Panc1 (cell line): ENCODE measurements at places on chromosomes 4 and X. TPM values are rescaled to one million over a fixed set of nuclear protein-coding genes. Genes with fewer than 3 reads are reported as not detected.
A peak's percentile ranks its signal among the peaks of the same experiment; 100 is the strongest.

GRCh38 chr4:40418430-40419230 is 83.5 kb downstream of the CHRNA9 start:
- no peak overlapping the region for H3K4me3 ChIP-seq
- H3K27ac ChIP-seq = no peak overlapping the region
- no peak for DNase-seq
- H3K27me3 ChIP-seq = no peaks in the 10 kb centered on the region
- H3K36me3 ChIP-seq = no peaks in the 10 kb centered on the region

DNA sequence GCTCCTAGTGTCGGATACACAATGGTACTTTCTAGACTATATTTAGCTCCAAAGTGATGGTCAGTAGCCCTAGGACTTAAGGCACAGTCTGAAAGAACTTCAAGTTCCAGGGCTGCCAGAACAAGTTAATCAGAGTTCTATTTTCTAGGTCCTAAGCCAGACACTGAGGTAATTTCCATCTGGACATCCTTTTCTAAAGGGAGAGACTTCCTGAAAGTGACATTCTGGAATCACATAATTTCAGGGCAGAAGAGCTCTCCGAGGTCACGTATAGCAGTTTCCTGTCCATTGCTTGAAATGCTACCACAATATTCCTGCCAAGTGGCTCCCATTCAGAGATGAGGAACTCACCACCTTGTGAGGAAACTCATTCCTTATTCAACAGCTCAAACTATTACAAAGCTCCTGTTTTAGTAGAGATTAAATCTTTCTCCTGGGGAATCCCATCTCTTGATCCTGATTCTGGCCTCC is 117.9 kb downstream of the COL25A1 start:
- no peak overlapping the region for H3K4me3 ChIP-seq
- no peaks in the 10 kb centered on the region for H3K27me3 ChIP-seq
- DNase-seq = no peak
- H3K36me3 ChIP-seq = no peaks in the 10 kb centered on the region
- no peak overlapping the region for H3K27ac ChIP-seq

GRCh38 chr4:1356181-1356998 is 9.4 kb downstream of the UVSSA start:
- no peaks in the 10 kb centered on the region for H3K36me3 ChIP-seq
- no peak overlapping the region for H3K27ac ChIP-seq
- H3K4me3 ChIP-seq = no peak overlapping the region
- no peaks in the 10 kb centered on the region for H3K4me1 ChIP-seq

GRCh38 chr4:142846729-142847596 is 862 bp upstream of the INPP4B start:
- no peak overlapping the region for H3K27ac ChIP-seq
- H3K4me1 ChIP-seq = no peaks in the 10 kb centered on the region
- H3K4me3 ChIP-seq = peak overlapping the region; percentile 52

- no peaks in the 10 kb centered on the region for H3K4me1 ChIP-seq
- no peak overlapping the region for H3K27ac ChIP-seq
- no peaks in the 10 kb centered on the region for H3K27me3 ChIP-seq
- H3K4me3 ChIP-seq = no peak overlapping the region
- no peaks in the 10 kb centered on the region for H3K36me3 ChIP-seq
Measured at GRCh38 chrX:84477114-84477513, 25.1 kb downstream of the HDX start.

GRCh38 chr4:155966731-155967395 is 13.2 kb upstream of the CTSO start:
- H3K36me3 ChIP-seq = no peaks in the 10 kb centered on the region
- no peak for DNase-seq
- H3K4me3 ChIP-seq = no peak overlapping the region
- H3K27ac ChIP-seq = no peak overlapping the region
- H3K27me3 ChIP-seq = no peaks in the 10 kb centered on the region
- H3K4me1 ChIP-seq = no peaks in the 10 kb centered on the region

GRCh38 chr4:39308611-39309010 is 57.6 kb downstream of the RFC1 start:
- no peaks in the 10 kb centered on the region; the same call in 1 of the 2 replicates for H3K4me1 ChIP-seq
- no peak overlapping the region for H3K4me3 ChIP-seq
- H3K36me3 ChIP-seq = no peaks in the 10 kb centered on the region; the same call in 1 of the 2 replicates
- H3K27me3 ChIP-seq = no peaks in the 10 kb centered on the region
- no peak for DNase-seq
- H3K27ac ChIP-seq = no peak overlapping the region

- no peaks in the 10 kb centered on the region for H3K27me3 ChIP-seq
- no peak for DNase-seq
- no peaks in the 10 kb centered on the region for H3K4me1 ChIP-seq
- peaks cover 31% of the 10 kb centered on the region for H3K36me3 ChIP-seq
Measured at GRCh38 chr4:75658876-75659275, 14.3 kb downstream of the G3BP2 start.

GRCh38 chr4:181752516-181752915 is 490.7 kb upstream of the TENM3 start:
- H3K4me1 ChIP-seq = no peaks in the 10 kb centered on the region
- no peak overlapping the region for H3K27ac ChIP-seq
- H3K36me3 ChIP-seq = no peaks in the 10 kb centered on the region

GRCh38 chrX:119512146-119512800 is 44.0 kb downstream of the SLC25A5 start:
- H3K4me3 ChIP-seq = no peak overlapping the region
- H3K27me3 ChIP-seq = no peaks in the 10 kb centered on the region
- H3K27ac ChIP-seq = no peak overlapping the region
- no peaks in the 10 kb centered on the region for H3K36me3 ChIP-seq
- peak; percentile 56 for DNase-seq

DNA sequence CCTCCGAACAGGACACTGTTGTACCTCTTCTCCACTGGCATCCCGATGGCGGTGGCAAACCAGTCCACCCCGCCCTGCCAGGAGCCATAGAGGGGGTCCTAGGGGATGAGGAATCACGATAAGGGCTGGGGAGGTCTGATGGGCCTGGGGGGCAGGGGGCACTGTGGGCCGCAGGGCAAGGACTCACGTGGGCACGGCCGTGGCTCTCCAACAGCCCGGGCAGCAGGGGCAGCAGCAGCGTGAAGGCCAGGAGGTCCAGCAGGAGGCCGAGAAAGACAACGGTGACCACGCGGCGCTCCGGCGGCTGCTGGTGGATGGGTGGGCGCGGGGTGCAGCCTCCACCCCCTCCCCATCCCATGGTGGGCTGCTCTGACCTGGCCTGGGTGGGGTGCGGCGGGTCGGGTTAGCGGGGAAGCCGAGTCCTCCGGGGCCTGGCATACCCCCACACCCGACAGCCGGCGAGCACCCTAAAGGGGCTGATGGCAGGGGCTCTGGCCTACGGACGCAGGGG is 29.6 kb downstream of the NOP14 start:
- peak overlapping the region; percentile 85 for H3K27ac ChIP-seq
- peaks cover 38% of the 10 kb centered on the region for H3K4me1 ChIP-seq
- no peak for DNase-seq
- H3K4me3 ChIP-seq = peak overlapping the region; percentile 56
- no peaks in the 10 kb centered on the region; the same call in 1 of the 2 replicates for H3K36me3 ChIP-seq
- H3K27me3 ChIP-seq = no peaks in the 10 kb centered on the region

DNA sequence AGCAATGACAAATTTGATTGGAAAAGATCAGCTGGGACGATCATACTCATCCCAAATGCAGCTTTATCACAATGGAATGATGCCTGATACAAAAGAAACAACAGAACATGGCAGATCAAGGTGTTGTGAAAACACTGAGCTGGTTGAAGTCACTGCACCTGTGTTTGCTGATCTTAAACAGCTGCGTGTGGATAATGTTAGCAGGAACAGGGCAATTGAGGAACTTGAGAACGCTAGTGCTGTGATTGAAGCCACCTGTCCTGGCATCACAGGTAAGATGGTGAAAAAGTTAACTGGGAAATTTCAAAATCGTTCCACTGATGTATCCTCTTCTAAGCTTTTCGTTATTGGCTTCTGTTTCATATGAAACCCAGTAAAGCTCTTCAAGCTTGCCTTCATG is 27.4 kb upstream of the SOD3 start:
- no peaks in the 10 kb centered on the region for H3K4me1 ChIP-seq
- H3K4me3 ChIP-seq = no peak overlapping the region
- no peaks in the 10 kb centered on the region for H3K36me3 ChIP-seq
- H3K27me3 ChIP-seq = no peaks in the 10 kb centered on the region

- no peaks in the 10 kb centered on the region for H3K27me3 ChIP-seq
- DNase-seq = no peak
- H3K4me1 ChIP-seq = no peaks in the 10 kb centered on the region
- peaks cover 6% of the 10 kb centered on the region for H3K36me3 ChIP-seq
- no peak overlapping the region for H3K4me3 ChIP-seq
Measured at GRCh38 chr4:2689114-2689513, 67.0 kb downstream of the TNIP2 start.

DNA sequence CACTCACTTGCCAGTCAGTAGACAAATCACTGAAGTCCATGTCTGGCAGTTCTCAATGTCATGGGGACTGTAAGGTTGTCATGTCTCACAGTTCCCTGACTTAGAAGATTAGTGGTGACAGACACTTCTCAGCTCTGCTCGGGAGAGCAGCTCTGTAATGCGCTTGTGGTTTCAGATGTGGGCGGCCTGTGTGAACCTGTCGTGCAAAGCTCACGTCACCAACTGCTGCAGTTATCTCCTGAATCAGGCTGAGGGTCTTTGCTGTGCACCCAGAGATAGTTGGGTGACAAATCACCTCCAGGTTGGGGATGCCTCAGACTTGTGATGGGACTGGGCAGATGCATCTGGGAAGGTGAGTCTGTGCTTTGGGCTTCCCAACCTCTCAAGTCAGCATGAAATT is at the start of gene IL9R:
TSS of gene IL9R (plus strand) at position 261 of the 400 bp plus-strand sequence. CDS start at position 325, 64 bp downstream.
- H3K27ac ChIP-seq = no peak within 1 kb of the TSS
- H3K4me1 ChIP-seq = no peaks in the 10 kb centered on the region
- H3K36me3 ChIP-seq = no peaks in the 10 kb centered on the region
- no peak for DNase-seq

DNA sequence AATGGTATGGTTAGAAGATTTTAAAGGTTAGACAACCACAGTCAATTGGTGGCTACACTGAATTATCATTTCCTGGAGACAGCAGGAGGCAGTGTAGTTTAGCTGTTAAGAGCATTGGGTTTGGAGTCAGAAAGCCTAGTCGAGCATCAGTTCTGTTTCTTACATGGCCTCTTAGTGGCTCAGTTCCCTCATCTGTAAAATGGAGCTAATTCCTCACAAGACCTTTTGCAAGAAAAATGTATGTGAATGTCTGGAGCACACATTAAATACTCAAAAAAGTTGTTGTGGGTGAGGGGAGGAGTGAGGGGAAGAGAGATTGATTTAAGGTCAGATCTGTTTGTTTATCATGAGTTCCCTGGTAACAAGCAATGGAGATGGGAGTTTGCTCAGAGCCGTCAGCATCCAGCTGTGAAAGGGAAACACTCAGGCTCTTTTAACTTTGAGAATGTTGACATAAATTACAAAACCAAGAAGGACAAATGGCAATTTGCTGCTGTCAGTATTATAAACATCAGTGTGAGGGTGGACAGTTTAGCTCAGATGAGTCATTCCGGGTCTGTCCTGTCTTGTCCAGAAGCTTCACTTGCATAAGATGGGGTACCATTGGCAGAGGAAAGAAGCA is 98.2 kb upstream of the PGRMC2 start:
- H3K27me3 ChIP-seq = no peaks in the 10 kb centered on the region
- peak overlapping the region; percentile 74 for H3K27ac ChIP-seq
- H3K4me3 ChIP-seq = no peak overlapping the region
- H3K4me1 ChIP-seq = peaks cover 24% of the 10 kb centered on the region

DNA sequence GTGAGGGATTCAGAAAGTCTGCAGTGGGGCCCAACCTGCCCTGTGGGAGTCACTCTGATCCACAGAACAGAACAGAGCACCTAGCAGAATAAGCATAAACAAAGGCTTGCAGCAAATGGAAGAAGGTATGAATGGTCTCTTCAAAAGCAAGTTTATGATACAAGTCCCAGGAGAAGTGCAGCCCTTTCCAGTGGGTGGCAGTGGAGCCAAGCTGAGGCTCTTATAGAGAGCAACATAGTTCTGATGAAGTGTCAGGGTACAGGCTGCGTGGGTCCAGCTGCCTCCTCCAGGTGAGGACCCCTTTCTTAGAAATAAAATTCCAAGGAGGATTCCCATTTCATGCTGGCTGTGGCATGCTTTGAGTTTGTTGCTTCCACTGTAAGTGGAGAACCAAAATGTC is 88.8 kb upstream of the PAK3 start:
- no peaks in the 10 kb centered on the region for H3K4me1 ChIP-seq
- H3K27ac ChIP-seq = no peak overlapping the region
- no peak for DNase-seq
- H3K27me3 ChIP-seq = no peaks in the 10 kb centered on the region

GRCh38 chr4:119209077-119209476 is 3.4 kb upstream of the USP53 start:
- no peak overlapping the region for H3K4me3 ChIP-seq
- H3K4me1 ChIP-seq = no peaks in the 10 kb centered on the region
- peak; percentile 88 for DNase-seq
- no peaks in the 10 kb centered on the region for H3K27me3 ChIP-seq
- H3K36me3 ChIP-seq = no peaks in the 10 kb centered on the region

GRCh38 chr4:16667464-16667863 is 231.0 kb downstream of the LDB2 start:
- DNase-seq = no peak
- H3K27ac ChIP-seq = no peak overlapping the region
- H3K4me1 ChIP-seq = no peaks in the 10 kb centered on the region
- no peaks in the 10 kb centered on the region for H3K36me3 ChIP-seq
- H3K27me3 ChIP-seq = no peaks in the 10 kb centered on the region

- peaks cover 24% of the 10 kb centered on the region for H3K4me1 ChIP-seq
- H3K36me3 ChIP-seq = 0 out of 2 replicates have a peak, but pooled peaks cover 2% of the 10 kb centered on the region
- no peaks in the 10 kb centered on the region for H3K27me3 ChIP-seq
- DNase-seq = no peak
Measured at GRCh38 chrX:57595381-57595811, 3.6 kb downstream of the ZXDB start.

- no peaks in the 10 kb centered on the region for H3K36me3 ChIP-seq
- no peak overlapping the region for H3K27ac ChIP-seq
- no peak for DNase-seq
- no peak overlapping the region for H3K4me3 ChIP-seq
Measured at GRCh38 chrX:151825925-151826485, 86.7 kb upstream of the MAGEA4 start.

DNA sequence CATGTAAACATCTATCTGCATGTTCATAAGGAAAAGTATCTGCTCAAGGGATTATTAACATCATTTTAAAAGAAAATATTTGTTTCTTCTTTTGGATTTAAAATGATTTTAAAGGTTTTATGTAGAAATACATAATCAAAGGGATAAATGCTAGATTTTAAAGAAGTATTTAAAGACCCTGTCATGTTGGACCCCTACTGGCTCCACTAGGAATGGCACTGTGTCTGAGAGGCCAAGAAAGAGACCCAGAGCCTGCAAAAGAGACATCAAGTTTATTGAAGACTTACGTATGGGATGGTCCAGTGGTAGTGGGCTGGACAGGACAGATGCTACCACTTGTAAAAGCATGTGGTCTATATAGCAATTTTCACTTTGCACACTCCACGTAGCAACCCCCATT is 78.7 kb upstream of the PCDH18 start:
- DNase-seq = no peak
- no peak overlapping the region for H3K4me3 ChIP-seq
- no peaks in the 10 kb centered on the region for H3K4me1 ChIP-seq
- H3K27ac ChIP-seq = no peak overlapping the region
- no peaks in the 10 kb centered on the region for H3K27me3 ChIP-seq

The VGLL1 gene
- not detected for total RNA-seq

The SPATA18 gene
- total RNA-seq = 0.39 TPM

The TXK gene
- total RNA-seq = 0.26 TPM

The RAB39B gene
- 2.0 TPM for total RNA-seq

The FOXP3 gene
- 0.26 TPM for total RNA-seq

The MED28 gene
- total RNA-seq = 32.1 TPM
